ENCODE measurements at places on chromosomes 4 and X. TPM values are rescaled to one million over a fixed set of nuclear protein-coding genes. Genes with fewer than 3 reads are reported as not detected.

Gene TRPC5OS
- total RNA-seq, result not detected

Gene ADH1C
- total RNA-seq, result not detected

Gene SYNPO2
- 0.32 TPM for total RNA-seq

Gene TMEM31
- not detected for total RNA-seq
